ENCODE measurements at places on chromosomes 11 and 22. TPM values are rescaled to one million over a fixed set of nuclear protein-coding genes. Genes with fewer than 3 reads are reported as not detected.

DNA sequence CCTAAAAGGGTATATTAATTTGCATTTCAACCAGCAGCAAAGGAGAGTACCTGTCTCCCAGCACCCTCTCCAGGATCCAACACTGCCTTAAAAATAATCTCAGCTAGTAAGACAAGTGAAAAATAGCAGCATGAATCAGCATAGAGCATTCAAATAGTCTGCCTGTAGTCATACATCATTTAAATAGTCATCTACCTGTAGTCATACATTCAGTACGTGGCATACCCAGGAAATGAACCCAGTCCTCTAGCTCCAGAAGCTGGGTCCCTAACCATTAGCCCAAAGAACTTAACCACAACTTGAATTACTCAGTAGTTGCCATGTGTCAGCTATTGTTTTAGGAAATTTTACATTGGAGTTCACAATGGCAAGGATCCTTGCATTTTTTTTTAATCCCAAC, 9.3 kb downstream of the TENM4 start:
- H3K4me1 ChIP-seq, result peaks cover 43% of the 10 kb centered on the region
- H3K27ac ChIP-seq, result no peak overlapping the region
- H3K36me3 ChIP-seq, result no peaks in the 10 kb centered on the region

DNA sequence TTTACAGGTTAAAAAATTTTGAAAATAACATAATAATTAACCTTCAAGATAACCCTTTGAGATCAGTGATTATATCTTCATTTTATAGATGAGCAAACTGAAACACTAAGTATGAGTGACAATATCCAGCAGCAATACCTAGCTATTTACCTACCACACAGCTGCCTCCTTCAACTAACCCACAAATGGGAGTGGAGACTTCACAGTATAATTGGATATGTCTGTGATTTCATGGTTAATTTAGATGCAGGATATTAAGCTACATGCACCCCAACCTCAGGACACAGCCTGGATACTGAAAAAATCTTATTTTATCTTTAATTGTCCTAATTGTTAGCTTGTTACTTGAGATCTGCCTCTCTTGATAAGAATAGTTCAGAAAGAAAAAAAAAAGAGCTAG, 297.2 kb upstream of the ANO5 start:
- H3K4me3 ChIP-seq, result no peak overlapping the region
- no peaks in the 10 kb centered on the region for H3K36me3 ChIP-seq
- H3K4me1 ChIP-seq, result no peaks in the 10 kb centered on the region
- DNase-seq, result no peak
- no peaks in the 10 kb centered on the region for H3K27me3 ChIP-seq

DNA sequence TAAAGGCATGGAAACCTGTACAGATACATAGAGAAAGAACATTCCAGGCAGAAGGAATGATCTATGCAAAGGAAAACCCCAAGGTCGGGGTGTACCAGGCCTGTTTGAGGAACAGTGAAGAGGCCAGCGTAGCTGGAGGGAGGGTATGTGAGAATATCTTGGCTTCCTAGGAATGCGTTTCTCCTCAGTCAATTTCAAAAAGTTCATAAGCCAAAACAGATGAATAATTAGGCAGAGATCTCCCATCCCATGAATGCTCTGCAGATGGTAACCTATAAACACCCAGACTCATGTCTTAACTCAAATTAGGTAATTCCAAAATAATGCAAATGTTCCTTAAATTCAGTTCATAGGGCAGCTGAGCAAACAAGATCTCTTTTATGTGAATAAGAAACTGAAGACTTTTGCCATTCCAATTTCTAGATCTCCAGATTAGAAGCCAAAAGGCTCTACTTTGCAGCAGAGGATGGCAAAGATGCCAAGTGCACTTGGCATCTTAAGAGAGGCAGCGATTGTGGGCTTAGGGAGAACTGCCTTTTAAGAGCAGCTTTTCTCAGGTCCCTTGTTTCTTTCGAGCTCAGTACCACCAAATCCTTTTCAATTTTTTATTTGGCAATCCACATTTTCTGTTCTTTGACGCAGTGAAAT, 13.2 kb downstream of the FAM118B start:
- H3K36me3 ChIP-seq, result 0 out of 2 replicates have a peak, but pooled peaks cover 3% of the 10 kb centered on the region
- no peak overlapping the region for H3K27ac ChIP-seq
- no peaks in the 10 kb centered on the region for H3K27me3 ChIP-seq
- no peak overlapping the region for H3K4me3 ChIP-seq
- DNase-seq, result no peak

- H3K27ac ChIP-seq, result no peak overlapping the region
- DNase-seq, result no peak
- no peaks in the 10 kb centered on the region for H3K36me3 ChIP-seq
- no peak overlapping the region for H3K4me3 ChIP-seq
These were observed 31.9 kb downstream of the FLI1 start for GRCh38 chr11:128725630-128726319.

DNA sequence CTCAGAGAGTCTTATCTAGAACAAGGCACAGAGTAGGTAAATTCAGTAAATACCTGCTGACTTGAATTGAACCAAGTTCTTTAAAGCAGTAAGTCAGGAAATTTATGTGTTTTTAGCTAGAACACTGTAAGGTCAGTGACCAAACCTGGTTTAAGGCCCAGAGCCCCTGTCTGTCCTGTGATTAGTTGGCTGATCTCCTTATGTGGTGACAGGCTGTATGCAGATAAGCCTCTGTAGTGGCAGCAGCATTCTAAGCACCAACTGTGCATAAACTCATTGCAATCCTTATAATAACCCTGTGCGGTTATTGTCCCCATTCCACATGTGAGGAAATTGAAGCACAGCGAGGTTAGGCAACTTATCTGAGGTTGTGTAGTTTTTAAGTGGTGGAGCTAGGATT, 40.5 kb downstream of the FBXO7 start:
- no peak for DNase-seq
- H3K27me3 ChIP-seq, result no peaks in the 10 kb centered on the region

DNA sequence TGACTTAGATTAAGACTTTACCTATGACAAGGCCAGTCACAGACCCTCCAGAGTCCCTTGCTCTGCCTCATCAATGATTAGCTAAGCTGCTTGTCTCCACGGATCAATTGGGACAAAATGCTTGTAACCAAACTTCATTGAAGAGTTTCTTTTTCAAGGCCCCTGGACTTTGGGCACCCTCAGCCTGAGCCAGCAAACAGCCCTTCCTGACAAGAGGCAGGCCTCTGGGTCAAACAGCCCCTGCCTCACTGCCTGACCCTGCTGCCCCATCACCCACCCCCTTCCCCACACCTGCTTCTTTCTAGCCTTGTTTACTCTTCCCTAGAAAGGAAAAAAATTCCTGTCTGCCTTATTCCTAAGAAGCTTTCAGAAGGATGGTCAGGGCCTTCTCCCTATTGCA, 26.3 kb upstream of the CDON start:
- no peak for DNase-seq
- no peaks in the 10 kb centered on the region for H3K36me3 ChIP-seq
- H3K4me1 ChIP-seq, result peaks cover 13% of the 10 kb centered on the region

- H3K4me1 ChIP-seq, result peaks cover 10% of the 10 kb centered on the region
- H3K4me3 ChIP-seq, result no peak overlapping the region
- H3K36me3 ChIP-seq, result no peaks in the 10 kb centered on the region
- DNase-seq, result no peak
- H3K27ac ChIP-seq, result no peak overlapping the region
These were observed 56.8 kb upstream of the CLMP start for GRCh38 chr11:123251657-123252344.

DNA sequence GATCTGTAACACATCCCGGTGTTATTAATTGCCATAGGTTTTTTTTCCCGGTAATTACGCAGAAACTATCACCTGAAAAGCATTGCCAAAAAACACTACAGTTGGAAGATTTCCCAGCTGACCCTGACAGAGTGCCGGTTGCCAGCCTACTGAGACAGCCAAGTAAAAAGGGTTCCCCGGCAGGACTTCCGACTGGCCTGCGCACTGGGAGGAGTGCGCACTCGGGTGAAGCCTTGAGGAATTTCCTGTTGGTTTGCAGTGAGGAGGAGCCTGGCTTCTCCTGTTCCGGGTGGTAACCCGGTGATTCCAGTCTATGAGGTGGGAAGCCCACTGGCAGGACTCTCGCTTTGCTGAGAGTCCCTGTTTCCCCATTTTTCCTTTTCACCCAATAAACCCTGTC, 52.1 kb downstream of the CNTF start:
- H3K27me3 ChIP-seq, result no peaks in the 10 kb centered on the region
- H3K36me3 ChIP-seq, result no peaks in the 10 kb centered on the region
- no peaks in the 10 kb centered on the region for H3K4me1 ChIP-seq
- DNase-seq, result no peak
- no peak overlapping the region for H3K4me3 ChIP-seq

GRCh38 chr11:118291477-118292135, 12.9 kb upstream of the CD3E start:
- no peak for DNase-seq
- H3K27ac ChIP-seq, result no peak overlapping the region
- no peak overlapping the region for H3K4me3 ChIP-seq

DNA sequence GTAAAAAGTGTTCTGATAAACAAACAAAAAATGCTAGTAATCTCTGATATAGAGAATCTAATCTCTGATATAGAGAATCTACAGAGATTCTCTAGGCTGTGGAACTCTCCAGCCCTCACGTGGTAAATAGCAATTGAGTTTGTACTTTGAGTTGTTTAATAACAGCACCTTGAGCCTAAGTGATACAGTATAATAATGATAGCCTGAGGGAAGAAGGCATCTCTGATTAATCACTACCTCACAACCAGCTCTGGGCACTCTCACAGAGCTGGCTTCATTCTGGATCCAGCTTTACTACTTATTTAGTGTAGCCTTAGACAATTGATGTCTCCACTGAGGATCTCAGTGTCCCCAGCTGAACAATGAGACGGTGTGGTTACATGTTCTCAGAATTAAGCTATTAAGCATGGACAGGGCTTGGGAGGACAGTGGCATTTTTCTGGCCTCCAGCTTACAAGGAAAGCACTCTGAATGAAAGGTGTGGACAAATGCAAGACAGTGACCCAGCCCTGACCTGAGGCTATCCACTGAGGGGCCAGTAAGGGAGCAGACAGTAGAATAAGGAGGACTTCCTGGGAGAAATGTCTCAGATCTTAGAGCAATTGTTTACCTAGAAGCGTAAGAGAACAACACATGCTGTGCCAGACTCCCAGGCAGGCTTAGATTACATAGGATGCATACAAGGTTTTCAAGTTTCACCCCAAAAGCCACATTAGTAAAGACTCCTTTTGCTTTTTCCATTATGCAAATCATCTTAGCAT, 88.7 kb upstream of the DRD2 start:
- H3K4me1 ChIP-seq, result peaks cover 28% of the 10 kb centered on the region
- H3K27ac ChIP-seq, result no peak overlapping the region
- no peaks in the 10 kb centered on the region for H3K27me3 ChIP-seq
- no peak overlapping the region for H3K4me3 ChIP-seq
- H3K36me3 ChIP-seq, result no peaks in the 10 kb centered on the region
- no peak for DNase-seq

GRCh38 chr11:79308429-79308828, 132.4 kb downstream of the TENM4 start:
- no peak for DNase-seq
- no peaks in the 10 kb centered on the region for H3K36me3 ChIP-seq
- H3K4me1 ChIP-seq, result no peaks in the 10 kb centered on the region

- H3K27me3 ChIP-seq, result no peaks in the 10 kb centered on the region
- H3K36me3 ChIP-seq, result peaks cover 6% of the 10 kb centered on the region
- H3K4me1 ChIP-seq, result no peaks in the 10 kb centered on the region
- DNase-seq, result no peak
- no peak overlapping the region for H3K4me3 ChIP-seq
- peak overlapping the region; percentile 50 for H3K27ac ChIP-seq
These were observed 7.1 kb downstream of the LARGE2 start for GRCh38 chr11:45929486-45930030.

- DNase-seq, result no peak
- H3K4me3 ChIP-seq, result no peak overlapping the region
- H3K27me3 ChIP-seq, result no peaks in the 10 kb centered on the region
- peaks cover 4% of the 10 kb centered on the region for H3K36me3 ChIP-seq
- 0 out of 2 replicates have a peak, but pooled peaks cover 6% of the 10 kb centered on the region for H3K4me1 ChIP-seq
These were observed 179.0 kb downstream of the SNX19 start for GRCh38 chr11:130737041-130737830.

DNA sequence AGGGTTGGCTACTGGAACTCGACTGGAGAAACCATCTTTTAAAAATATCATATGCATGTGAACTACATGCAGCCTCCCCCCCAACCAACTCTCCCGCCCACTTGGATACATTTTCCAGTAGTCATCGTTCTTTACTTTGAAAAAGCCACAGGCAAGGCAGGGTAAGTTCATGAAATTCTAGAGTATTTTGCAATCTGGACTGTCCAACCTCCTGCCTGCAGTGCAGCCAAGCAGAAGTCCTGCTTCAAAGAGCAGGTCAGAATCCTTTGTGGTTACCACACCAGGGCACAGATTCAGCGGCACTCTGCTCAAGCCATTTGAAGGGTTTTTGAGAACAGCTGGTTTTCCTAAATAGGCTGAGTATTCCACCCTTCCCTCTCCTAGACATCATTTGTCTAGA, 12.1 kb downstream of the ELF5 start:
- no peak overlapping the region for H3K4me3 ChIP-seq
- no peaks in the 10 kb centered on the region for H3K27me3 ChIP-seq
- no peaks in the 10 kb centered on the region for H3K4me1 ChIP-seq
- H3K27ac ChIP-seq, result no peak overlapping the region
- no peaks in the 10 kb centered on the region for H3K36me3 ChIP-seq
- no peak for DNase-seq

DNA sequence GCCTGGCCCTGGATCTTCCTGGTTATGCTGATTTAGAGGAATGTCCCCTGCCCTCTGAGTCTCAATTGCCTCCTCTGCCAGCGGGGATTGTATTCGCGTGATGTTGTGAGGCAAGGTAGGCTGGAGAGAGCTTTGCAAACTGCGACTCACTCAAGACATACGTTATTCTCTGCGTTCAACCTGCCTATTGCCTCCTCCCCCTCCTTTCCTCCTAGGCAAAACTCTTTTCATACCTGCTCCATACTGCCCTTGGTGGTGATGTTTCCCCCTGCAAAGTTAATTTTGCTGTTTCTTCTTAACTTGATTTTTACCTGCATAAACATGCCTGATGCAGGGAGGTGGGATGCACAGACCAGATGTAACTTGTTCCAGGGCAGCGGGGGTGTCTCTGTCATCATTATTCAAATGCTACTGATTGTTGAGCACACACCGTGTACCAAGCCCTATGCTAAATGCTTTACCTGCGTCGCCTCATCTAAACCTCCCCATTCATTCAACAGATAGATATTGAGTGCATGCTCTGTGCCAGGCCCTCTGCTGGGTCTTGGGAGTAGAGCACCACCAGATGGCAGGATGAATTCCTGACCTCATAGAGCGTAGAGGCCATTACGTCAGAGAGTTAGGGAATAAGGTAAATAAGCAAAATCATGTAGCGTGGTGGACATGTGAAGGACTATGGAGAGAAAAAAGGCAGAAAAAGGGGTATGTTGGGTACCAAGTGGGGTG, 29.0 kb downstream of the SGSM1 start:
- peak; percentile 85 for DNase-seq
- H3K36me3 ChIP-seq, result no peaks in the 10 kb centered on the region
- H3K4me1 ChIP-seq, result peaks cover 17% of the 10 kb centered on the region
- H3K4me3 ChIP-seq, result no peak overlapping the region
- H3K27me3 ChIP-seq, result no peaks in the 10 kb centered on the region

- H3K4me3 ChIP-seq, result no peak overlapping the region
- no peak overlapping the region for H3K27ac ChIP-seq
- H3K36me3 ChIP-seq, result no peaks in the 10 kb centered on the region
These were observed 15.1 kb upstream of the PAMR1 start for GRCh38 chr11:35540526-35540925.

GRCh38 chr11:17073370-17074027, 4.0 kb downstream of the RPS13 start:
- no peak for DNase-seq
- H3K27ac ChIP-seq, result peak overlapping the region; percentile 75
- peaks cover 35% of the 10 kb centered on the region for H3K36me3 ChIP-seq

VWCE gene
- 16.9 TPM for total RNA-seq

LRRC32 gene
- 0.89 TPM for total RNA-seq

VSIG10L2 gene
- total RNA-seq, result not detected

OR56A1 gene
- total RNA-seq, result 0.97 TPM

OR51B2 gene
- total RNA-seq, result not detected

HBG1 gene
- total RNA-seq, result not detected

HEPACAM gene
- 0.17 TPM for total RNA-seq

CD248 gene
- 3.8 TPM for total RNA-seq

Data from GM23338 (cell line).